ENCODE measurements at places on chromosomes 16 and 17. TPM values are rescaled to one million over a fixed set of nuclear protein-coding genes. Genes with fewer than 3 reads are reported as not detected.

- DNase-seq: peak; percentile 45
These were observed 209.6 kb upstream of the NLRP1 start for GRCh38 chr17:5793899-5794298.

DNA sequence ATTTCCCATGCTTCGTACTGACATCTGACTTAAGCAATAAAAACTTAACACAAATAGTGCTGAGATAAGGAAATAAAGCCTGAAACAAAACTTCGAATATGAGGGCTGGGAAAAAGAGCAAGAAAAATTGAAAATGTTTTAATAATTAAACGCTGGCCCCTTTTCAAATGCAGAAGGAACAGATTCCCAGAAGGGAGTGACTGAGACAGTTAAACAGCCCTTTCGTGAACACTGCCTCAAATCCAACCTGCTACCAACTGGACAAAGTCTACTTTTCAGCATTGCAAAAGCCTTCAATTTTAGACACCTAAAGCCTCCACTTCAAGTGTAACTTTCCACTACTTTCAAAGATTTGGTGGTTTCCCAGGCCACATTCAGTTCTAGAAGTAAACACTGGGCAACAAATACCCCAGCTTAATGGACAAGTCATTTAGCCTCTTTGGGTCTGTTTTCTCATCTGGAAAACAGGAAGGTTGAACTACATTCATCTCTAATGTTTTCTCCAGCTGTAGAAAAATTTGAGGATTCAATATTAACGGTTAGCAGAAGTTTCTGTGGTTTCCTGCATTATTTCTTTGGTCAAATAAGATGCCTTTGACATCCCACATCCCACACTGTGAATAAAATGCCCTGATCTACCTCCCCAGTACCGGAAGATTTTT, 11.8 kb downstream of the RFFL start:
- peak; percentile 27 for DNase-seq

TBC1D3I gene
- total RNA-seq: 0.13 TPM

DNA sequence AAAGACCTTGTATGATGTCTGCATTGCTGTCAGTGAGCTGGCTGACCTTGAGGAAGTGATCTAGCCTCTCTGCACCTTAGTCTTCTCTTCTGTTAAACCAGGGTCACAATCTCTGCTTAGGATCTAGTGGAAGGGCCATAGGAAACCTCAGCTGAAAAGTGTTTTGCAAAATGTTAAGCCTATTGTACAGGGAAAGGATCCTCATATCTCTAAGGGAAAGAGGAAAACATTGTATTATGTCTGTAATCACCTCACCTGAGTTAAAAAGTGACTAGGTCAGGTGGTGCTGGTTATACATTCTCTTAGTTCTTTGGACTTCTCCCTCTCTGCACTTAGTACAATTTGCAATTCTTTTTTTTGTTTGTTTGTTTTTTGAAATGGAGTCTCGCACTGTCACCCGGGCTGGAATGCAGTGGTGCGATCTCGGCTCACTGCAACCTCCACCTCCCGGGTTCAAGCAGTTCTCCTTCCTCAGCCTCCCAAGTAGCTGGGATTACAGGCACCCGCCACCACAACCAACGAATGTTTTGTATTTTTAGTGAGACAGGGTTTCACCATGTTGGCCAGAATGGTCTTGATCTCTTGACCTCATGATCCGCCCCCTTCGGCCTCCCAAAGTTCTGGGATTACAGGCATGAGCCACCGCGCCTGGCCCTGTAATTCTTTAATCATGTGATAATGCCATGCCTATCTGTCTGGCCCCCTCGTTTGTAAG, 2.0 kb upstream of the SEPHS2 start:
- no peak for DNase-seq

DNA sequence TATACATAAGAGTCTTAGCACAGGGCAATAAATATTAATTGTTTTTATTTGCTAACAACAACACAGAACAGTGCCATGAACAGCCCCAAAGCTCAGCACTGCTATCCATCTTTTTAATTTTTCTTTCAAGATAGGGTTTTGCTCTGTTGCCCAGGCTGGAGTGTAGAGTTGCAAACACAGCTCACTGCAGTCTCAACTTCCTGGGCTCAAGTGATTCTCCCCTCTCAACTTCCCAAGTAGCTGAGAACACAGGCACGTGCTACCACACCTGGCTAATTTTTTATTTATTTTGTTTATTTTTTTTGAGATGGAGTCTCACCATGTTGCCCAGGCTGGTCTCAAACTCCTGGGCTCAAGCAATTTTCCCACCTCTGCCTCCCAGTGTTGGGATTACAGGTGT, 47.6 kb upstream of the AKAP1 start:
- DNase-seq: no peak

DNA sequence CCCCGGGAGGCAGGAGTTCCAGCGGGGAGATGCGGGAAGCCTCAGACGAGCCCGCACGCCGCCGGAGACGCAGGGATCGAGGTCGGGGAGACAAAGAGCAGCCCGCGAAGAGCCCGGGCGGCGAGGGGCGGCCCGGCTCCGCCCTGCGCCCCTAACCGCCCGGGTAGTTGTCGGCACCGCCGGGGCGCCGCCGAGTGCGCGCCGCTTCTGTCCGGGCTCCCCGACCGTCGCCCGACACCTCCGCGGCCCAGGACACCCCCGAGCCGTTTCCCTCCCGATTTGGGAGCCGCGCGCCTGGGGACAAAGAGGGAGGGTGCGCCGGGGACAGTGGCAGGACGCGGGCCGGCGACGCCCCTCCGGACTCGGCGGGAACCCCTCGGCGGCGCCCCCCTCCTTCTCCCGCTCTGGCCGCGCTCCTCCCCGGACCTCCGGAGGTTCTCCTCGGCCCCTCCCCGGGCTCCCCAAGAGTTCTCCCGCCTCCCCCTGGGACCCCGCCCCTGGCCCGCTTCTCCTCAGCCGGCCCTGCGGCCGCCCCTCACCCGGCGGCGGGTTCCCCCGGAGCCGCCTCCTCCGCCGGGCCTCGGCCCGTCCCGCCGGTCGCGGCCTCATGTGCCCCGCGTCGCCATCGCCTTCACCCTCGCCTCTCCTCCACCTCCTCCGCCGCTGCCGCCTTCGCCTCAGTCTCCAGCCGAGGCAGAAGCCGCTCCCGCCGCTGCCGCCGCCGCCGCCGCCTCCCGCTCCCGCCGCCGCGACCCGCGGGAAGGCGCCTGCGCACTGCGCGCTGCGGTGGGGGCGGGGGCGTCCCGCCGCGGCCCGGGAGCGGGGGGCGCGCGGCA, at the start of gene GJC1:
Gene GJC1 (minus strand): TSS at position 765 of the 836 bp plus-strand sequence. CDS start 24,470 bp downstream, outside the sequence.
- DNase-seq: peak; percentile 43

GLIS2 gene
- total RNA-seq: 3.3 TPM

GRCh38 chr17:10192972-10193371, 5.4 kb downstream of the GAS7 start:
- DNase-seq: peak; percentile 24

OGFOD3 gene
- total RNA-seq: 53.4 TPM

GRCh38 chr16:85126394-85126704, 14.1 kb upstream of the CIBAR2 start:
- no peak for DNase-seq

- DNase-seq: no peak
These were observed 1.9 kb upstream of the ST6GALNAC1 start for GRCh38 chr17:76645481-76645880.

CARHSP1 gene
- 96.3 TPM for total RNA-seq

- no peak for DNase-seq
These were observed 8.8 kb downstream of the CENPX start for GRCh38 chr17:82013772-82014321.

- no peak for DNase-seq
These were observed 21.2 kb upstream of the VAT1L start for GRCh38 chr16:77767211-77767610.
